Left lung (tissue), 14 donors: ENCODE measurements at places on chromosomes 16 and 17. TPM values are rescaled to one million over a fixed set of nuclear protein-coding genes. Genes with fewer than 3 reads are reported as not detected.

The CDRT15L2 gene
- total RNA-seq: not detected

The ABCA8 gene
- total RNA-seq: 23.7 TPM

The SP2 gene
- 15.2 TPM for total RNA-seq

The TPPP3 gene
- total RNA-seq: 91.3 TPM

The UBFD1 gene
- total RNA-seq: 51.9 TPM

The TMEM220 gene
- total RNA-seq: 6.9 TPM

The ABCA9 gene
- total RNA-seq: 2.4 TPM

The TLCD3A gene
- total RNA-seq: 14.5 TPM

The ODAD4 gene
- 3.2 TPM for total RNA-seq

The CLEC3A gene
- total RNA-seq: not detected

The STAC2 gene
- total RNA-seq: 0.55 TPM

The SLC7A5 gene
- total RNA-seq: 35.0 TPM

The SDF2 gene
- 58.1 TPM for total RNA-seq

The LRRC46 gene
- 0.44 TPM for total RNA-seq

The TMC7 gene
- 9.7 TPM for total RNA-seq

The PTGES3L gene
- total RNA-seq: 0.26 TPM

The PRSS22 gene
- 15.7 TPM for total RNA-seq

The ZNF263 gene
- total RNA-seq: 18.5 TPM

The REXO5 gene
- total RNA-seq: 4.8 TPM

The SHISA6 gene
- total RNA-seq: 0.06 TPM
